ENCODE measurements at places on chromosomes 1 and 21.

GRCh38 chr1:37699147-37699546 lies 6.8 kb downstream of the CDCA8 start:
- no peak for ATAC-seq

DNA sequence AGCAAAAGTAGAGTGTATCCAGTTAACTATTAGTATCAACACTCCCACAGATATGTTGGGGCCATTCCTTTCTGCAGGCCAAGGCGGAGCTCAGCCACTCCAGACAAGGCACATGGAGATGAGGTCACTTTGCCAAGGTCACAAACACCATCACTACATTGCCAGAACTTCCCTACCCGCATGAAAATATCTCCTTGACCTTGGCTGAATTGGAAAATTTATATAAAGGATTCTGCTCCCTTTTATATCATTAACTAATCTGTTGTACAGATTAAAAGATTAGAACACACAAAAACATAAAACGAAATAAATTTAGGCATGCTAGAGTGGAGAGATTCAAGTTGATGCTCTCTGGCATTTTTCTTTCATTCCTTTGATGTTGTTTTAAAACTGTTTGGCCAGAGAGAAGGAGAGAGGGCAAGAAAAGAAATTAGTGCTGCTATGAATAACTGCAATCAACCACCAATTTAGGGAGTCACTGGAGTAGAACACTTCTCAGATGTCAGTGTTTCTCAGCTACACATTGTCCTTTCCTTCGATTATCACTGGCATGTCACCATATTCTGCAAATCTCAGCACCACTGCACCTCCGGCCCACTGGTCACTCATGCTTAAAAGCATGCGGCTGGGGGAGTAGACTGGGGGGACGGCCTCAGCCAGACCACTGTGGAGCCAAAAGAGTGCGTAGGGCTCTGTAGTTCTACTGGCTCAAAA lies 78.7 kb upstream of the ATP1B1 start:
- ATAC-seq: no peak

GRCh38 chr1:175893192-175893591 lies 149.8 kb upstream of the TNR start:
- no peak for ATAC-seq

GRCh38 chr1:221373795-221374194 lies 368.1 kb downstream of the DUSP10 start:
- ATAC-seq: no peak

- no peak for ATAC-seq
These were observed 42.6 kb downstream of the OPTC start for GRCh38 chr1:203536575-203536974.

DNA sequence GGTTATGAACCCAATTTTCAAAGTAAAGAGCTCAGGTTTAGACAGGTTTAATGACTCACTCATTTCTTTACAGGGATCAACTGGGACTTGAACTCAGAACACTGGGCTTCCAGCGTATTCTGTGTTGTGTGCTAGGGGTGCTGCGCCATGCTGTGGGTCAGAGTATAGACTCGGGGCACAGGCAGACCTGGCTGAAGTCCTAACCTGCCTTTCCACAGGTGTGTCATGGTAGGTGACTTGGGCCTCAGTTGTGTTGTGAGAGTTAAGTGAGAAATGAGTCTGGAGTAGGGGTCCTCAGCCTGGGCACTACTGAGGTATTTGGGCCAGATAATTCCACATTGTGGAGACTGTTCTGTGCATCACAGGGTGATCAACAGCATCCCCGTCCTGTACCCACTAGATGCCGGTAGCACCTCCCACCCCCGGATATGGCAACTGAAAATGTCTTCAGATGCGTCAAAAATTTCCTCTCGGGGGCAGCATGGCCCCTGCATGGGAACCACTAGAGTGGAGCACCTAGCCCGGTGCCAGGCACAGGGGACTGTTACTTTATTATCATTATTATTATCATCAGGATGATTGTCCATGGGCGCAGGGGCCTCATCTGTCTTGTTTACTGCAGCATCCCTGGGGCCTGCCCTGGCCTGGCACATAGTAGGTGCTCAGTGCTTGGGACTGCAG lies 575.5 kb downstream of the PTPRU start:
- ATAC-seq: no peak

DNA sequence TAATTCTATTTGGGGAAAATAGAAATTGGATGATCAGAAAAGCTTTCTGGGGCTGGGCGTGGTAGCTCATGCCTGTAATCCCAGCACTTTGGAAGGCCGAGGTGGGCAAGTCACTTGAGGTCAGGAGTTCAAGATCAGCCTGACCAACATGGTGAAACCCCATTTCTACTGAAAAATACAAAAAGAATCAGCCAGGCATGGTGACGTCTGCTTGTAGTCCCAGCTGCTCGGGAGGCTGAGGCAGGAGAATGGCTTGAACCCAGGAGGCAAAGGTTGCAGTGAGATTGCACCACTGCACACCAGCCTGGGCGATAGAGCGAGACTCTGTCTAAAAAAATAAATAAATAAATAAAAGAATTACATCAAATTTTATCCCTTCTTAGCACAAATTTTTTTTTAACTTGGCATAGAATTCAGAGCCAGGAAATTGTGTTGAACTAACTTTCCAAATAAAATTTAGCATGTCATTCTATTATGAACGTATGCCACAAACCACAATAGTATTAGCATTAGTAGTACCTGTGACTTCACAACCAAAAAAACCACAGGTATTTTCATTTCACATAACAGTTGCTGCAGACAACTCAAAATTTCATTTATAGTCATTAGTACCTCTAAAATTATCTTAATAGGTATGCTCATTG lies 4.5 kb upstream of the ANKRD13C start:
- ATAC-seq: peak; percentile 19

DNA sequence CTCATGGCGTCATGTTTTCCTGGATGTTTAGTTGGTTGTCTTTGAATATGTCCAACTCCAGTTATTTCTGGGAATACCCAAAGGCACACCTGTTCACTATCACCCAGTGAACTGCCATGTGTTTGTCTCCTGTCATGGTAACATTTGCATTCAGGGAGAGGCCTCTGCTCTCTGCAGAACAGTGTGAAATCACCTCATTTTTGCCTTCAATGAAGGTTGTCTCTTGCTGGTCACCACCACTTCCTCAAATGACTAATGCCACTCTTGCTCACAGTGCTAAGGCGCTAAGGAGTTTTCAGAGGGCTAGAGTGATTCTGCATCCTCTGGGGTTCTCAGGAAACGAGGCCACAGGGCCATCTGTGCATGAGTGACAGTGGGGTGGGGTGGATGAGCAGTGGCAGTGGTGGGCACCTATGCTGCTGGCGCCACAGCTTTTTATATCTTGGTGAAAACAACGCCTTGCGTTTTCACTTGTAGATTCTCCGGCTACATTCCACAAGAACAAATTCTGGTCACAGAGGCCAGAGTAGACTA lies 60.0 kb upstream of the ATP5PO start:
- ATAC-seq: peak; percentile 83

- no peak for ATAC-seq
These were observed 16.7 kb upstream of the VSIG8 start for GRCh38 chr1:159879136-159879535.

GRCh38 chr1:65881067-65881594 lies 88.4 kb downstream of the PDE4B start:
- no peak for ATAC-seq

GRCh38 chr1:99648107-99648506 lies 2.2 kb downstream of the PALMD start:
- no peak for ATAC-seq

- ATAC-seq: no peak
These were observed 1.1 kb downstream of the THRAP3 start for GRCh38 chr1:36225283-36225899.

- ATAC-seq: no peak
These were observed at the start of gene AMPD1 for GRCh38 chr1:114695430-114696058. Gene AMPD1 (minus strand): TSS chr1:114695546. CDS start chr1:114695471, 75 bp downstream.

DNA sequence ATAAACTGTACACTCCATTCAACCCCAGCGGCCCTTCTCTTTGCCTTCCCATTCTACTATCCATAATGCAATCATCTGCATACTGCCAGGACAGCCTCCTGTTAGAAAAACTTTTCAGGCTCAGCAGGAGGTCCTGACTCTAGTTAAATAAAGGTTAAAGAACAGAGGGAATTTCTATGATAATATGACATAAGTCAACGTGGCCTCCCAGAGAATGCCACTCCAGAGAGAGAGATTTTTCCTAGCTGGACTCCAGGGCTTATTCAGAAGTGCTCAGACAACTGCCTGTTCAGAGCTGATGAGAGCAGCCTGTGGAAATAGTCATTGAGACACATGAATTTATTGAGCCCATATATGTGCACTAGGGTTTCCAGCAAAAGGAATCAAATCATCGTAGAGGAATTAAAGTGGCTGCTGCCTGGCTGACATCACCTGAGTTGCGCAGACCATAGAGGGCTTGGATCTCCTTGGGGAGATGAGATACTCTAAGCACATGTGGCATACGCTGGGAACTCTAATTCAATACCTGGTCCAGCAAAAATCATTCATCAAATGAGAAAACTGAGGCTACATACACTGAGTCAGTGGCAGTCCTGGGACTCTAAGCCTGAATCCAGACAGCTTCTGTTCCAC lies 736.2 kb downstream of the PTPRU start:
- ATAC-seq: no peak
